GM12865 (cell line): ENCODE measurements at places on chromosomes 12 and 14.
A peak's percentile ranks its signal among the peaks of the same experiment; 100 is the strongest.

DNA sequence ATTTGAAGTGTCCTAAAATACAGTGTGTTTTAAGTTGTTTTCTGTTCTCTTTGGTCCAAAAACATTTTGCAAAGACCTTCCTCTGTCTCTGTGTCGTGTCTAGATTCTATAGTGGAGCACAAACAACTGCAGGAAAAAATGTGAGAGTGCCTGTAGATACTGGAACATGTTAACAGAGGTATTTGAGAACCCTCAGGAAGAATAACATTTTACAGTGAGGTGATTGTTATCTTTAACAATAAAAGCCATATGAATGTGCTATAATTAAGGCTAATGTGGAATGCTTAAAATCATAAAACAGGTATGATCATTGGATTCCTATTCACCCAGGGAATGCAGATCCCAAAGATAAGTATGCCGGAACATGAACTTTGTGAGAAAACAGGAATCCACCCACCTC is 98.0 kb downstream of the SAMD4A start:
- no peak for DNase-seq

DNA sequence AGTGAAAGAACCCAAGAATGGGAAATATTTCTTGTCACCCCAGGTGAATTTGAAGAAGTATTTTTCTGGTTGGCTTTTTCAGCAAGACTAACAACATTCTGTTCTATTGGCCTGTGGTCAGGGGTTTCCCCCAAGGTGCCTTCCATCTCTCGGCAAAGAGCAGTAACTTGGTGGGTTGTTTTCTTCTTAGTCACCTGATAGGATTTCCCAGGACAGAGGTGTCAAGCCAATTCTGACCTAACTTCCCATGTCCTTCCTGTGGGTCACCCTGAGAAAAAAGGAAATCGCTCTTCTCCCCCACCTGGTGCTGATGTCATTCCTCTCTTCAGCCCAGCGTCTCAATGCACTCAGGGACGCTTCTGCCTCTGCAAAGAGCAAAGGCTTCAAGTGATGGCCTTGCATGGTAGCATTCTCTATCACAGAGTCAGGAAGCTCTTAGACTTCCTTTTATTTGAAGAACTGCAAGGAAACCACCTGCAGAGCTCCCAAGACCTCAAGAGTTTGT is 16.1 kb upstream of the IFNG start:
- DNase-seq = peak; percentile 76

GRCh38 chr12:2364631-2365051 is 311.9 kb downstream of the CACNA1C start:
- no peak for DNase-seq

GRCh38 chr12:95279856-95280255 is 62.2 kb downstream of the VEZT start:
- no peak for DNase-seq

- no peak for DNase-seq
These were observed 76.0 kb downstream of the SYNE2 start for GRCh38 chr14:63928744-63929174.

DNA sequence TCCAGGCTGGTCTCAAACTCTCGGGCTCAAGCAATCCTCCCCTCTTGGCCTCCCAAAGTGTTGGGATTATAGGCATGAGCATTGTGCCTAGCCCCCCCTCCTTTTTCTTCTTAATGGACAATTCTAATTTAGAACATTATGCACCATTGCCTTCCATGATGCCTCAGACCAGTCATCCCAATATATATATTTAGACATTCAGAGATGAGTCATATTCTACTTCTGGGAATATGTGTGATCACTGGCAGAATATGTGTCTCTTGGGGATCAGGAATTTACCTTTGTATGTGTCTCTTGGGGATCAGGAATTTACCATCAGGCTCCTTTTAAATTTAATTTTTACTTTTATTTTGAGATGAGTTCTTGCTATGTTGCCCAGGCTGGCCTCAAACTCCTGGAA is 7.5 kb upstream of the CCDC177 start:
- no peak for DNase-seq

GRCh38 chr12:90479237-90479636 is 475.7 kb downstream of the CCER1 start:
- no peak for DNase-seq

GRCh38 chr14:92040431-92041051 is 682 bp upstream of the TRIP11 start:
- DNase-seq = peak; percentile 52
